PC-9 (cell line): ENCODE measurements at places on chromosomes 11 and 22. TPM values are rescaled to one million over a fixed set of nuclear protein-coding genes. Genes with fewer than 3 reads are reported as not detected.
A peak's percentile ranks its signal among the peaks of the same experiment; 100 is the strongest.

- H3K4me3 ChIP-seq: no peak overlapping the region
- no peaks in the 10 kb centered on the region for H3K36me3 ChIP-seq
- peaks cover 31% of the 10 kb centered on the region for H3K4me1 ChIP-seq
- no peaks in the 10 kb centered on the region for H3K27me3 ChIP-seq
- H3K27ac ChIP-seq: no peak overlapping the region
Observed at GRCh38 chr11:86641537-86642261, 30.7 kb downstream of the ME3 start.

DNA sequence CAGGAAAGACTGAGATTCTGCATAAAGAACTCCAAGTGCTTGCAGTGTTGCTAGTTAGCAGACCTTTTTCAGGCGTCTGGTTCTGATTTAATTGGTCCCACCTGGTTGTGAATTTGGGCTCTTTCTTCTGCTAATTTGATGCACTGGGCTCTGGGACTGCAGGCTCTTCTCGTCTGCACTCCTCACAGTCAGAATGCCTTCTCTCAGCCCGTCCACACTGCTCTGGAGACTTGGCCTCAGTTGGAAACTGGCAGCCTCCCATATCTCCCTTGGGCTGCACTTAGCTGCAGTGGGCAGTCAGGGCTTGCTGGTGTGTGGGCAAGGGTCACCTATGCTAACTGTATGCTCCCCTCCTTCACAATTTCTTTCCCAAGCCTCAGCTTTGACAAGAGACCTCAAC, 1.5 kb downstream of the TRIM6 start:
- H3K27me3 ChIP-seq: no peaks in the 10 kb centered on the region
- H3K27ac ChIP-seq: no peak overlapping the region
- no peak for DNase-seq
- no peaks in the 10 kb centered on the region for H3K36me3 ChIP-seq

DNA sequence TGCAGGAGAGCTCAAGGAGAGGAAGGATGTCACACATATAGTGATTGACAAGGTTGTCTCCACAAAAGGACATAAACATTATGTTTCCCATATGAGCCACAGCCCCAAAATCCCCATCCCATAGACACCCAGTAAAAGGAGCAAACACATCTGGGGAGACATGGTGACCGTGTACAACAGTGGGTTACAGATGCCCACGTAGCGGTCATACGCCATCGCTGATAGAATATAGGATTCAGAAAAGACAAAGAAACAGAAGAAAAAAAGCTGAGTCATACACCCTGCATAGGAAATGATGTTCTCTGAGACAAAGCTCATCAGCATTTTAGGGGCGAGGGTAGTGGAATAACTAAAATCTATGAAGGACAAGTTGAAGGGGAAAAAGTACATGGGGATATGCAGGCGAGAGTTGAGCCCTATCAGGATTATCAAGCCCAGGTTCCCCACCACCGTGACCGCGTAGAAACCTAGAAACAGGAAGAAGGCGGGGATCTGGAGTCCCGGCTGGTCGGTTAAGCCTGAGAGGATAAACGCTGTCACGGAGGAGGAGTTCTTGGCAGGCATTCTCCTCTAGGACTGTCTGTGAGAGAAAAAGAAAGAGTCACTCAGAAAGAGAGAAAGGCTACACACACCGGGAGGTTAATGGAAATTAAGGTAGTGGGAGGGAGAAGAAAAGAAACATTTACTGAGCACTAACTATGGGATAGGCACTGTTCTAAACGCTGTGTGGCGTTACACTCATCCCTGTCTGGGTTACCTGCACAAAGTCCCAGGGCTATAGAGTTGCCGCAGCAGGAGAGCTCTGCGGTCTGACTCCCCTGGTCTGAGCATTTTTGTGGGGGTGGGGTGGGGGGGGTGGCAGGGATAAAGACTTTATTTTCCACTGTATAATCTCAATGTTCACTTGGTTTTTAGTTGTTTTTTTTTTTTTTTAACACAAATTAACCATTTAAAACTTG, 36.1 kb upstream of the OR8B8 start:
- peak overlapping the region; percentile 28 for H3K27ac ChIP-seq
- peak; percentile 12 for DNase-seq
- H3K4me3 ChIP-seq: peak overlapping the region; percentile 48
- no peaks in the 10 kb centered on the region for H3K36me3 ChIP-seq

GRCh38 chr11:20715464-20715863, 46.1 kb downstream of the NELL1 start:
- no peaks in the 10 kb centered on the region for H3K27me3 ChIP-seq
- no peak overlapping the region for H3K4me3 ChIP-seq
- no peak overlapping the region for H3K27ac ChIP-seq
- no peaks in the 10 kb centered on the region for H3K4me1 ChIP-seq

- no peak for DNase-seq
- H3K4me1 ChIP-seq: no peaks in the 10 kb centered on the region
- H3K4me3 ChIP-seq: no peak overlapping the region
- H3K27me3 ChIP-seq: no peaks in the 10 kb centered on the region
- H3K27ac ChIP-seq: no peak overlapping the region
Observed at GRCh38 chr11:14969901-14970323, 2.2 kb downstream of the CALCA start.

The OR52N4 gene
- not detected in 2 replicates for total RNA-seq

GRCh38 chr22:48331691-48332220, 1495.9 kb downstream of the BRD1 start:
- DNase-seq: no peak
- H3K36me3 ChIP-seq: no peaks in the 10 kb centered on the region
- no peak overlapping the region for H3K4me3 ChIP-seq

DNA sequence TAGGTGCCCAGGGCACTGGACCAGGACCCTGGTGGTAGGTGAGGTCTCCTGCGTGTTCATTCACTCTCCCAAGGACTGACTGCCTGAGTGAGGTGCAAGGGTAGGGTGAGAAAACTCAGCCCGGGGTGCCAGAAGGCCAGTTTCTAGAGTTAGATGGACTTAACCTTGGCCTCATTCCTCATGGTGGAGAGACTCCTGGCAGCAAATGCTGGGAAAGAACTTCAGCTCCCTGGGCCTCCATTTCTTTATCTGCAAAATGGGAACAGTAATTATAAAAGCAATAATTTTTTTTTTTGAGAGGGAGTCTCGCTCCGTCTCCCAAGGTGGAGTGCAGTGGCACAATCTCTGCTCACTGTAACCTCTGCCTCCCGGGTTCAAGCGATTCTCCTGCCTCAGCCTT, 47.7 kb downstream of the TRIOBP start:
- H3K36me3 ChIP-seq: no peaks in the 10 kb centered on the region
- no peak for DNase-seq
- no peaks in the 10 kb centered on the region for H3K27me3 ChIP-seq

The OR5P2 gene
- 1.3 and 2.5 TPM in 2 replicates for total RNA-seq

DNA sequence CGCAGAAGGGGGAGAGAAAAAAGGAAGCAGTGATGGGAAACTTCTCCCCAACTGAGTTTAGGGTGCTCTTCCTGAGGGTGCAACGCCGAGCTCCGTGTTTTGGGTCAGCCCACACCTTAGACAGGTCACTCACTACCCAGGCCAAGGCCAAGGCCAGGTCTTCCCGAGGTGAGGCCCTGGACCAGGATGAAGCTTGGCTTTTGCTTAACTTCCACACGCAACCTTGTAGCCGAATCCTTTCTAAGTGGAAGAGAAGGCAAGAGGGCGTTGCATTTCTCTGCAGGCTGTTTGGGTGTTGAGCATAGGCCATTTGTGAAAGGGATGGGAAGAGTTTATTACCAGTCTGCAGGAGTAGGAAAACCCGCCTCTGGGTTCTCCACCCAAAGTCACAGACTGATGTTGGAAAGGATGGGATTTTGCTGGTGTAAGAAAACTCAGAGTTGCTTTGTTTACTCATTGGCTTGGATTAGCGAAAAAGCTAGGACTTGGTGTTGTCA, 1.5 kb downstream of the KREMEN1 start:
- H3K4me1 ChIP-seq: 0 out of 2 replicates have a peak, but pooled peaks cover 5% of the 10 kb centered on the region
- no peak overlapping the region for H3K27ac ChIP-seq
- no peak overlapping the region for H3K4me3 ChIP-seq
- no peaks in the 10 kb centered on the region for H3K36me3 ChIP-seq
- DNase-seq: no peak

The ME3 gene
- total RNA-seq: 34.0 and 61.1 TPM in 2 replicates

GRCh38 chr22:17479135-17479534, 84.2 kb upstream of the SLC25A18 start:
- no peaks in the 10 kb centered on the region for H3K4me1 ChIP-seq
- peaks cover 59% of the 10 kb centered on the region for H3K27me3 ChIP-seq
- H3K36me3 ChIP-seq: no peaks in the 10 kb centered on the region
- no peak for DNase-seq
- no peak overlapping the region for H3K27ac ChIP-seq

DNA sequence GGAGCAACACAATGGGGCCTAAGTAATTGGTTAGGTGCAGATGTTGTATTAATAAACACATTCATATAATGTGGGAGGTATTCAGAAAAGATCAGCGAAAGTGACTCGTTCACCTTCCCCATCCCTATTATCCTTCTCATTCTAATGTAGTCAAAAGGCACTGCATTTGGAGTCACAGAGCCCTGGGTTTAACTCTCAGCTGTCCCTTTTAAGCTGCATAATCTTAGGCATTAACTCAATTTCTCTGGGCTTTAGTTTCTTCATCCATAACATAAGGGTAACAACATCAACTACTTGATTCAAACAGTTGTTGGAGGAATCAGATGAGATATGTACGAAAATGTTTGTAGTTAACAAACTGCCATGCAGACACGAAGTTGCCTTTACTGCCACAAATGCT, 187.6 kb upstream of the PITPNB start:
- no peak overlapping the region for H3K27ac ChIP-seq
- no peaks in the 10 kb centered on the region for H3K27me3 ChIP-seq
- DNase-seq: no peak
- no peaks in the 10 kb centered on the region for H3K36me3 ChIP-seq
- no peak overlapping the region for H3K4me3 ChIP-seq
- H3K4me1 ChIP-seq: no peaks in the 10 kb centered on the region

DNA sequence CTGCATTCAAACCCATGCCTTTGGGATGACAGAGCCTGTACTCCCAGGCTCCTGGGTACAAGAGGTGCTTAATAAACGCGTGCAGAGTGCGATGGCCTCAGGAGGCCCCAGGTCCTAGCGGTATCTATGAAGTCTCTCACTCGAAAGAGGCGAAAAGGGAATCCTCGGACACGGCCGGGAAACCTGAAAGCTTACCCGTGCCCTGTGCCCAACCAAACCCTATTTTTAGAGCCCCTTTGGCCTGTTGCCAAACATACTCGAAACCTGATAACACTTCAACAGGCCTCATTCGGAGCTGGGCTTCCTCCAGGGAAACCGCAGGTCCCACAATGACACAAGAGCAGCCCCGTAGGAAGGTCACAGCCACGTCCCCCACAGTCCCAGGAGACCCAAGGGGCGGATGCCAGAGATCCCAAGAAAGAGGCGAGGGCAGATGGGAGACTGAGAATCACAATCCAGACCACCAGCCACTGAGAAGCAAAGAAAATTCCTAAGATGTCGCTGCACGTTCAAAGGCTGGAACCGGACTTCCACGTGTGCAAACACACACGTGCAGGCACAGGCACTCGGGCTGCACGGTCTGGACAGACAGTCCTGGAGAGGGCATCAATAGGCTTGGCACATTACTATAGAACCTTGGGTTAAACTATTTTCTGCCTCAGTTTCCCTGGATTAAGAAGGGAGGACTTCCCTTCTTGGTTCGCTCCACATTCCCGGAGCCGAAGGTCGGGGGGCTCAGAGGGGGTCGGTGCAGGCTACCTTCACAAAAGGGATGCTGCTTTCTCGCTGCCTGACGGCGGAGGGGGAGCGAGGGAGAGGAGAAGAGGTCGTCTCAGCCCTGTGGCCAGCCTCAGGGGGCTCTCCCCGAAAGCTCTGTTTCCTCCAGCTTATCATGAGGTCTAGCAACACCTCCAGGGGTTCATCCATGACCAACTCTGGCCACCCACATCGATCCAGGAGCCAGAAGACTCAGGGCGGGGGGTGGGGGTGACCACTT, 8.2 kb downstream of the PDGFB start:
- peaks cover 49% of the 10 kb centered on the region for H3K4me1 ChIP-seq
- H3K4me3 ChIP-seq: no peak overlapping the region
- H3K27me3 ChIP-seq: no peaks in the 10 kb centered on the region
- DNase-seq: no peak
- no peak overlapping the region for H3K27ac ChIP-seq

DNA sequence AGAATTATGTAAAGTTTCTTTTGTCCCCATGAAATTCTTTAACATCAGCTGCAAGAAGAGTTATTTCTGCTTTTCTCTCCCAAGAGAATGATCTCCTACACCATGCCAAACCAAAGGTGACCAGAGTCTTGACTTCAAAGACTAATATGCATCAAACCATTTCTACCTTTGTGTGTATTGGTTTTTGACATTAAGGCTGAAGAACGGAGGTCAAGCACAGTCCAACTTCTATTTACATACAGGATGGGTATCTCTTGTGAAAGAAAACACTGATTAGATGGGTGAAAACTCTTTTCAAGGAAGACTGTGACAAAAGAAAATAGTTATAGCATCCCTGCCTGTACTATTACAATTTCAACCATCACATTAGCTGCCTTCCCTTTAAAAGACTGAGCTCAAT, 256.3 kb downstream of the CADM1 start:
- no peaks in the 10 kb centered on the region for H3K36me3 ChIP-seq
- H3K27me3 ChIP-seq: peaks cover 30% of the 10 kb centered on the region; the same call in 1 of the 2 replicates
- H3K27ac ChIP-seq: no peak overlapping the region
- DNase-seq: no peak

The TNRC6B gene
- total RNA-seq: 57.8 and 62.7 TPM in 2 replicates

DNA sequence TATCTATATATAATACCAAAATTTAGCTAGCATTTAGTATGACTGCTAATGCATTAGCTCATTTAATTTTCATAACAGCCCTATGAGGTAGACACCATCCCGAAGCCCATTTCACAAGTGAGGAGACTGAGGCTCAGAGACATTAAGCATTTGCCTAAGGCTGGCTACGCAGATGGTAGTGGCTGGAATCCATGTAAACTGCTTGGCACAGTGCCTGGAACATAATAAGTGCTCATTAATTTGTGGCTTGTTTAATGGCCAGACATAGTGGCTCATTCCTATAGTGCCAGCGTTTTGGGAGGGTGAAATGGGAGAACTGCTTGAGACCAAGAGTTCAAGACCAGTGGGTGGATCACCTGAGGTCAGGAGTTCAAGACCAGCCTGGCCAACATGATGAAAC, 17.8 kb upstream of the TP53I11 start:
- 0 out of 2 replicates have a peak, but pooled peaks cover 3% of the 10 kb centered on the region for H3K27me3 ChIP-seq
- no peak overlapping the region for H3K4me3 ChIP-seq
- H3K27ac ChIP-seq: no peak overlapping the region
- no peak for DNase-seq
- H3K4me1 ChIP-seq: 0 out of 2 replicates have a peak, but pooled peaks cover 4% of the 10 kb centered on the region
- no peaks in the 10 kb centered on the region for H3K36me3 ChIP-seq

GRCh38 chr22:50034126-50035081, 21.8 kb upstream of the IL17REL start:
- peaks cover 82% of the 10 kb centered on the region for H3K27me3 ChIP-seq
- DNase-seq: no peak
- H3K36me3 ChIP-seq: no peaks in the 10 kb centered on the region
- H3K4me3 ChIP-seq: no peak overlapping the region
- no peaks in the 10 kb centered on the region; the same call in 1 of the 2 replicates for H3K4me1 ChIP-seq
- no peak overlapping the region for H3K27ac ChIP-seq
